ENCODE measurements at places on chromosomes 1 and 21. TPM values are rescaled to one million over a fixed set of nuclear protein-coding genes. Genes with fewer than 3 reads are reported as not detected.
A peak's percentile ranks its signal among the peaks of the same experiment; 100 is the strongest.

DNASE2B gene
- not detected for total RNA-seq

TSPAN1 gene
- total RNA-seq: not detected

ILDR2 gene
- 2.4 TPM for total RNA-seq

GUCA2A gene
- not detected for total RNA-seq

KAZN gene
- 15.0 TPM for total RNA-seq

GRCh38 chr21:43268804-43269186 is 100.0 kb downstream of the CRYAA start:
- no peak for DNase-seq
- H3K4me3 ChIP-seq: no peak overlapping the region
- no peak overlapping the region for H3K27ac ChIP-seq
- H3K27me3 ChIP-seq: no peaks in the 10 kb centered on the region

DNA sequence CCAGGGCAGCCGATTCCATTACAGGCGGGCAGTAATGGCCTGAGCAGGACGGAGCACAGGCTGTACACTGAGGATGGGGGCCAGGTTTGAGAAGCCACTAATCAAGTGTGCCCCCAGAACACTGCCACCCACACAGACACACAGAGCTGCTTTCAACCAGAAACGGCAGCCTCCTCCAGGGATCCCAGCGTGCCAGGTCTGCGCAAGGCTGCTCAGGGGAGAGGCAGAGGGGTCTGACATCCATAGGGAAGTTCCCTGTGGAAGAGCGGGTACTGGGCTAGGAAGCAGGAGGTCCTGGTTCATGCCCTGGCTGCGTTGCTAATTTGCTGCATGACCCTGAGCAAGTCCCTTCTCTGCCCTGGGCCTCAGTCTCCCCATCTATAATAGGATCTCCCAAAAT is 26.1 kb upstream of the ALDH4A1 start:
- no peak overlapping the region for H3K27ac ChIP-seq
- no peak for DNase-seq
- no peak overlapping the region for H3K4me3 ChIP-seq
- no peaks in the 10 kb centered on the region for H3K36me3 ChIP-seq

DNA sequence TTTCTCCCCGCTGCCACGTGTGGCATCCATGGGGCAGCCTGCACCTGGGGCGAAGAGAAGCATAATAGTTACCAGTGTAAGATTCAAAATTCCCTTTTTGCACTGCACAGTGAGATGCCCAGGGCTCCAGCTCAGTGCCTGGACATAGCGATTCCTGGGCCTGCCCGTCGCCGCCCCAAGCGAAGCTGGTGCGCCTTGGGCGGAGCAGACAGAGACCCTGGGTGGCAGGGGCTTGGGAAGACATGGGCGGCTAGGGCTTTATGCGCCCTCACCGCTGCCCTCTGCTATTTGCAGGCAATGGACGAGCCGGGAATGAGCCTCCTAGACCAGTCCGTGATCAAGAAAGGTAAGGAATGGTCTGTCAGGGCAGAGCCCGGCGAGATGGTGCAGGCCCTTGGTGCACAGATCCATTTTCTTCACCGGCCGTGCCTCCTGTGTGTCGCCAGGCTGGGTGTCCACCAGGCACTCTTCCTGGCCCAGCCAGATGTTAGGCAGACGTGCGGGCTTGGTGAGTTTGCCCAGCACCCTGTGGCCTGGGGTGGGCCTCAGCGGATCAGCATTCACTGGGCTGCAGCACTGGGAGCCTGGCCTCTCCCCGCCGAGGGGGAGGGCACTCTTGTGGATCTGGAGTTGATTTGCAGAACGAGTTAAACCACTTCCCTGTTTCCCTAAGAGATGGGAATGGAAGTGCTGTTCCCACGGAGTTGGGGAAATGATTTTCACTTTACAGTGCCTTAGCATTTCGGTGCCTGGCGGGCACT is 1.7 kb downstream of the TFAP2E start:
- peaks cover 100% of the 10 kb centered on the region for H3K27me3 ChIP-seq
- DNase-seq: peak; percentile 55
- H3K4me3 ChIP-seq: peak overlapping the region; percentile 84
- no peak overlapping the region for H3K27ac ChIP-seq
- peaks cover 38% of the 10 kb centered on the region for H3K4me1 ChIP-seq

- H3K4me3 ChIP-seq: peak overlapping the region; percentile 63
- no peaks in the 10 kb centered on the region for H3K36me3 ChIP-seq
- peak; percentile 87 for DNase-seq
- no peak overlapping the region for H3K27ac ChIP-seq
- H3K27me3 ChIP-seq: peaks cover 8% of the 10 kb centered on the region
These were observed 7.3 kb downstream of the SYTL1 start for GRCh38 chr1:27348861-27349783.

DNA sequence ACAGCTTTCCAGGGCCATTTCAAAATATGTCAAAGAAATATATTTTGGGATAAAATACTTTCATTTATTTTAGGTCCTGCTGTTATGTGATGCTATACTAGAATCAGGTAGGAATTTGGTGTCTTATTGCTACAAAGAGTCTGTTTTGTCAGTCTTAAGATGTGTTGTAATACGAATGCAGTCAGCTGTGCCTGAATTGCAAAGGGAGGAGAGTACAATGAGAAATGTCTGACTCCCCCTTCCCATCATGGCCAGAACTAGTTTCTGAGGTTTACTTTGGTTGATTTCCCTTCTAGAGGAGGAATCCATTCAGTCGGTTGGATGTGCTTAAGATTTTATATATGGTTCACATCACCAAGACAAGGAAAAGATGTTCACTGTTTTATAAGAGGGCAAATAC is 75.7 kb upstream of the TNFSF18 start:
- no peaks in the 10 kb centered on the region for H3K36me3 ChIP-seq
- H3K4me1 ChIP-seq: peaks cover 11% of the 10 kb centered on the region
- no peak for DNase-seq
- no peaks in the 10 kb centered on the region for H3K27me3 ChIP-seq

DNA sequence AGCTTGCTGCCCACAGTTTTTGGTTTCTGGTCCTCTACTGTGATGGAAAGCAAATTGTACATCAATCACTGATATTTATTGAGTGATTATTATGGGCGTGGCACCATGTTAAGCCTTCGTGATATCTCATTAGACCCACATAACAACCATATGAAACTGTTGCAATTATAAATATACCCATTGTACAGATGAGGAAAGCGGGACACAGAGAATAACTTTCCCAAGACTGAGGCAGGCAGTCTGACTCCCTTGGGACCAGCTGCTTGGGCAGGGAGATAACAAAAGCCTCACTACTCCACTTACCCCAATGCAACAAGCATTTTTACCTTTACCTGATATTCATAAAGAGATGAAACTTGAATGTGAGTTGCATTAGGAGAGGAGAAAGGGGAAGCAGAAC is 4.3 kb upstream of the CASZ1 start:
- no peak for DNase-seq
- no peaks in the 10 kb centered on the region for H3K36me3 ChIP-seq
- H3K4me1 ChIP-seq: peaks cover 12% of the 10 kb centered on the region
- peaks cover 18% of the 10 kb centered on the region for H3K27me3 ChIP-seq
- no peak overlapping the region for H3K27ac ChIP-seq

- H3K4me3 ChIP-seq: no peak overlapping the region
- no peaks in the 10 kb centered on the region for H3K4me1 ChIP-seq
- H3K36me3 ChIP-seq: 0 out of 2 replicates have a peak, but pooled peaks cover 3% of the 10 kb centered on the region
- no peaks in the 10 kb centered on the region for H3K27me3 ChIP-seq
These were observed 24.3 kb downstream of the TMEM201 start for GRCh38 chr1:9612871-9613624.

- H3K4me3 ChIP-seq: no peak overlapping the region
- no peak for DNase-seq
- no peaks in the 10 kb centered on the region for H3K36me3 ChIP-seq
- H3K27me3 ChIP-seq: no peaks in the 10 kb centered on the region
- H3K4me1 ChIP-seq: no peaks in the 10 kb centered on the region
- H3K27ac ChIP-seq: no peak overlapping the region
These were observed 110.1 kb upstream of the RUNX3 start for GRCh38 chr1:25040122-25040685.

- H3K4me1 ChIP-seq: peaks cover 20% of the 10 kb centered on the region
- no peaks in the 10 kb centered on the region for H3K36me3 ChIP-seq
- H3K4me3 ChIP-seq: no peak overlapping the region
- H3K27me3 ChIP-seq: no peaks in the 10 kb centered on the region
- DNase-seq: no peak
- no peak overlapping the region for H3K27ac ChIP-seq
These were observed 10.5 kb downstream of the IGSF21 start for GRCh38 chr1:18118078-18118477.
